ENCODE measurements at places on chromosomes 2 and 18. TPM values are rescaled to one million over a fixed set of nuclear protein-coding genes. Genes with fewer than 3 reads are reported as not detected.

Gene EN1
- not detected for total RNA-seq

Gene KLHL41
- not detected for total RNA-seq

Gene ZSWIM2
- total RNA-seq: not detected

Gene PLEKHH2
- 25.1 TPM for total RNA-seq

GRCh38 chr18:76398295-76398694, 96.7 kb downstream of the ZNF516 start:
- DNase-seq: no peak

GRCh38 chr2:61356958-61357350, 113.9 kb downstream of the USP34 start:
- no peak for DNase-seq

- no peak for DNase-seq
Observed at GRCh38 chr18:40075616-40076015, 1879.4 kb upstream of the PIK3C3 start.

GRCh38 chr2:239777219-239777618, 247.9 kb downstream of the NDUFA10 start:
- no peak for DNase-seq

- DNase-seq: no peak
Observed at GRCh38 chr2:83661711-83662110, 797.4 kb downstream of the SUCLG1 start.
